Coronary artery (tissue), 2 donors: ENCODE measurements at places on chromosomes 5 and 9.

DNA sequence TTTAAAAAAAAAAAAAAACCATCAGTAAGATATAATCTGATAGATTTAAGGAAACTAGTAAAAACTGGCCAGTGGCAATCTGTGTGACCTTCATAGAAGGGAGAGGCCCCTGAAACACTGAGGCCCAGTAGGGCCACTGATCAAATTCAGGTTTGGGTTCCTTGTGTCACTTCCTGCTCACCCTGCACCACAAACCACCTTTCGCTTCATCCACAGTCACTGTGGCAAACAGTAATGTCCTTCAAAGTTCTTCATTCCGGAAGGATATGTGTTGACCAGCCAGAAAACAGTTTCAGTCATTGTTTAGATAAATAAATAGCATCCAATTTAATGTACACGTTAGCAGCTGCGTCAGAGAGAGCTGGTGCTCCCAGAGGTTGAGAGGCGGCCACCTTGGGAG lies 222.1 kb downstream of the CFAP90 start:
- no peak for DNase-seq

GRCh38 chr5:5169466-5169865 lies 29.3 kb downstream of the ADAMTS16 start:
- no peak for DNase-seq

DNA sequence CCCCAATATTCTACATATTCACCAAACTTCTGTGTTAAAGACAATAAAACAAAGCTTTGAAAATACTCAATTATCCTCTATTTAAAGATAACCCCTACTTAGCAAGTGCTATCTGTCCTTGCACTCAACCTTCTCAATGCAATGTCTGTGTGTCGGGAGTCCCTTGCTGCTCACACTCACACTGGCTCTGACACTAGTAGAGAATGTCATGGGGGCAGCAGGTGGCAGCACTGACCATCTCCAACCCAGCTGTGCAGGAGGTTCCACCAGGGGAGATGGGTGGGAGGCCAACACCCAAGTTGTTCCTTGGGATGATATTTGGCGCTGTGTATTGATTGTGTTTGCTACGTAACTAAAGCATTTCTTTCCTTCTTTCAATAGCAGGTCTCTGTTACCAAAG lies 59.4 kb upstream of the SIMC1 start:
- DNase-seq: no peak

GRCh38 chr9:97039514-97039860 lies 545 bp upstream of the CTSV start:
- DNase-seq: no peak

DNA sequence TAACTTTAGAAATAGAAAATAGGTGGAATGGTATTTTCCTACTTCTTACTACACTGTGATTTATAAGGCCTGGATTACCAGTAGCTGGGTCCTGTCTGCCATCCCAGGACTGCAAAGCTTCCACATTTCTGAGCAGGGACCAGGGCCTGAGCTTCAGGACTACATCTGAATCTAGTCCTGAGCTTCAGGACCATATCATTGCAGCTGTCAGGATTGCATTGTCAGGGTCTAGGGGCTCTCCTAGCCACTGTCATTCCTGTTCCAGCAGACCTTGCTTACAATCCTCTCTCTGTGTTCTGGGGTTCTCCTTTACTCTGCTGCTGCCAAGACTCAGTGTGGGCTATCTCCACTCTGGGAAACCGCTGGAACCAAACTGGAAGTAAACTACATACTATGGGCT lies 16.3 kb downstream of the RAB3C start:
- no peak for DNase-seq

DNA sequence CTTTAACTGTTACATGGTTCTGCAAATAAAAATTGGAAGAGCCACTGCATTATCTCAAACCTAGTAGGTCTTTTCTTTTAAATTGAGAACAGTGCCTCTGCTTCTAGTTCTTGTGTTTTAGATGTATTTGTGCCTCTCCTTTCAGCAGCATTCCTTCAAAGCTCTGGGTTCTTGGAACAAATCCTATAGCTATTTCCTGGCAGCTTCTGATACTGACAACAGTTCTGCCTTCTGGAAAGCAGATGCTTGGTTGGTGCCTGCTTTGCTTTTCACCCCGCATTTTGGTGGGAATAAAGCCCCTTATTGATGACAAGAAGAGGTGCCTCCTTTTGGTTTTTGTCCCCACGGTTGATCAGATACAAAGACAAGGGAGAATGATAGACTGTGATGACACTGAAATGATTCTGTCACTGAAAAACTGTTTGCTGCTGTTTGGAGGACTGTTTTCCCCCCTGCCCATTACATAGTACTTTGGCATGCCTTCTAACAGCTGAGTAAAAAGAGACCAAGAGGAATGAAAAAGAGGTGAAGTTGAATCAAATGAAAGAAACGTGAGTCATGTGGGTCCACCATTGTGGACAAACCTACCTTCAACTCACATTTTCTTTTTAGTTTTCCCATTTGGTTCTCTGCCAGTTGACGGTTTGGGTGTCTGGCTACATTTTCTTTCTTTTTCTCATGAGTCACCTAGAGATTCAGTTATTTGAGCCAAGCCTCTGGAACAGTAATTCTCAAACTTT lies 5.6 kb downstream of the PTCD2 start:
- DNase-seq: no peak

DNA sequence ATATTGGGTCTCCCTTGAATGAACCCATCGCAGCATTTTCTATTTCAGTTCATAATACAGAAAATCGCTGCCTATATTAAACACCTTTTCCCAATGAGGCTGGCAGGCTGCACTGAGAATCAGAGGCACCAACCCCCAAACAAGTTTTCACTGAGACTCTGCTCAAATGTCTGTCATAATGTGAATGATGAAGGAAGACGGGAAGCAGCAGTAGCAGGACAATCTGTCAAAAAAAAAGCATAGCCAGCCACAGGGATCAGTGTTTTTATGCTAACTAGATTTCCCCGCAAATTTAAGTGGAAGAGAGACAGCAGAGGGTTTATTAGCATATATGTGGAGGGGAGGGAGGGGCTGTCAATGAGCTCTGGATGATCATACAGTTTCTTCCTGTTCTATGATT lies 162.7 kb upstream of the PDE4D start:
- no peak for DNase-seq

- no peak for DNase-seq
Measured at GRCh38 chr9:121082075-121082474, 7.3 kb downstream of the CNTRL start.
